ENCODE measurements at places on chromosomes 2 and 18.

DNA sequence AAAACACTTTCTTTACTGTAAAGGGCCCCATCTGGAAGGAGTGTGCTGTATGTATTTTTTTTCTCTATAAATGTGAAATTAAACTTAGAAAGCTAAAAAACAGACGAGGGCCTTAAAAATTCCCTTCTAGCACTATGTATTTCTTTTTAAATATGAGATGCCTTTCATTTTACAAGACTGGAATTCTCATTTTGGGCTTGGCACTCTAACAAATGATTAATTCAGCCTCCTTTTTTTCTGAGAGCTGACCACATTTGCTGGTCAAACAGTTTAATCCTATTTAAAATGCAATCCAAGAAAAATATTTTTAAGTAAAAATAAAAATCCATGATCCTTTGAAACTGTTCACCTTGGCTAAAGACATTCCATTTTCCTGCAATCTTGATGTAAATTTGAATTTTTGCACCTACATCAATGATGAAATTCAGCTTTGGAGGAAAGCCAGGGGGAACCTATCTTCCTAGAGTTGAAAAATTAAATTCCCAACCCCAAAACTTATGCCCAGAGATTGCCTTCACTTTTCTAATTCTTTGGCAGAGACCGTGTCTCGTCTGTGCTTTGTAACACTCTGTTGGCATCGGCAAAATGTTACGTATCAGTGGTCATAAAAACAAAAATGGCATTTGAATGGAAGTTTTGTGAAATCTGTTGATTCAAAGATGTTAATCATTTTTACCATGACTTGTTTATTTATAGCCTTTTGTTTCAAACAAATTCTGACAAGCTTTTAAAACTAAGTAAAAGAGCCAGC, 284.5 kb downstream of the ZNF521 start:
- no peak for DNase-seq

DNA sequence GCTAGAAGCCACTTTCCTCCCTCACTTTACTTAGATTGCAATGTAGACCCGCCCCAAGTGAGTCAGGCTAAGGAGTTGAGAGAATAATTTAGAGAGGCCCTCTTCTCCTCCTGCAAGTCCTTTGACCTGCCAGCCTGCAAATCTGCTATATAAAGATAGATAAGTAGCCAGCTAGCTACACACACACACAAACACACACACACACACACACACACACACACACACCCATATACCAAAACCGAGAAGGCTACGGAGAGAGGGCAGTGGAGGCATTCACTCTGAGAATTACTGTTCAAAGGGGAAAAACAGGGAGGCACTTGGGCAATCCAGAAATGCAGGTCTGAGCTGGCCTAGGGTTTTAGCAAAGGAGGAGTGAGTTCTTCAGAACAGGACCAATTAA, 23.0 kb upstream of the SMAD7 start:
- no peak for DNase-seq

- DNase-seq: no peak
Observed at GRCh38 chr2:18724371-18725145, 135.2 kb upstream of the NT5C1B start.

GRCh38 chr18:45245091-45245511, 370.2 kb upstream of the SLC14A2 start:
- DNase-seq: no peak

DNA sequence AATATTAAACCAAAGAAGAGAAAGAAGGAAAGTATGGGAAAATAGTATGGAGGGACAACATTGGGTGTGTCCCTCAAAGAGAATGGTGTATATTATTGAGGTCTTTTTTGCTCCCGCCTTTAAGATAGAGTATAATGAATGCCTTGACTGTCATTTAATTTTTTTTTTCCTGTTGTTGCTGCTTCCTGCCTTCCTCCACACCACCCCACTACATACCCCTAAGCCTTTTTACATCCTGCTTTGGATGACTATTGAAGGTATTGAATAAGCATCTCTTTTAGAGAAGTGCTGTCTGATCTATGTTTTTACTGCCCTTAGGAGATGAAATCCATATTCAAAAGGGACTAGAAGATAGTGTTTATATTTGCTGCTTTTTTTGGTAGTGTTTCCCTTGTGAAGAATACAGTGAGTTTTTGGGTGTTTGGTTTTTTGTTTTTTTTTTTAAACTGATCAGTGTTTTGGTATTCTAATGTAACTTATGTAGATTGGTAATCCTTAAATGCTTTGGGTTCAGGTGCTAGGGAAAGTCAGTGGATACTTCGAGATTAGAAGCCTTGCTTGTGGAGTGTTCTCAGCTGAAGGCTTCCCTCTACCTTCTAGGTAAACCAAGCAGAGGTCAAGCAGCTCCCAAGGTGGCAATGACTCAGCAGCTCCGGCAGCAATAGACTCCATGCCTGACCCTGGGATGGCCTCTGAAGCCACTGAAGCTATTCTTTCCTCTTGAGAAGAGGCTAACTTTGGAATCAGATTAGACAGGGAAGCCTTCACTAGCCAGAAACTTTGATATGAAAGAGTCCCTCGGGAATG, 5.0 kb downstream of the FZD7 start:
- no peak for DNase-seq

DNA sequence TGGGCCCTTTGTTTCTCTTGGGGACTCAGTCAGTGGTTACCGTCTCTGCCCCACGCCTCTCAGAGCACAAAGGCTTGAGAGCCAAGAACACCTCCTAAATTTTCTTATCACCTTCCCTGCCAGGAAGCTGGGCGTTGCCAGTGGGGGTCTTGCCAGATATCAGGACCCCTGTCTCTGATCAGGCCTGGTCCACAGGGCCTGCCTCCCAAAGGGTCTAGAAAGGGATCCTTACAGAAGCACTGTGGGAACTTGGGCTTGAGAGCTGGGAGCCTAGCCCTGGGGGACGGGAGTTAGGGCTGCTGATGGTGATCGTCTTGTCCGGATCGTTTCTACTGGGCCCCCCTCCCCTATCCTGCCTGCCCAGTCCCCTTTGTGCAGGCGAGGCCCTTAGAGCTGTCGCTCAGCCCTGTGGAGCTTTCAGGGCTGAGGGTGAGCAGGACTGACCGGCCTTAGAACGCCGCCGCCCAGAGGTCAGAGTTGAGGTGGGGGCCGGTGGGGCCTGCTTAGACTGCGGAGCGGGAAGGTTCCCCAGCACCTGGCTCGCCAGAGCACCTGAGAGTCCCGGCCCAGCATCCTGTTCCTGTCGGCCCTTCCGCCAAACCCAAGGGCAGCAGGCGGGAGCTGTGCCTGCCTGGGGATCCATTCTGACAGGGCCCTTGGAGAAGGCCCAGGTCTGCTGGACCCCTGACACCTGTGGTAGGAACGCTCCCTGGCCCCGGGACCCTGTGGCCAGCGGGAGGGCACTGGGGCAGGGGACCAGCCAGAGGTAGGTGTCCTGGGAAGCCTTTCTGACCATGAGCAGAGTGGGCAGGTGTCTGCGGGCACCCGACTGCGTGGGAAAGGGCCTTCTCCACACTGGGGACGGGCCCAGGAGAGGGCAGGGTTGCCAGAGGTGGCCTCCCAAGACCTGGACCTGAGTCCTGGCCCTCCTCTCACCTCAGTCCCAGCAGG, 956 bp downstream of the ESPNL start:
- no peak for DNase-seq

DNA sequence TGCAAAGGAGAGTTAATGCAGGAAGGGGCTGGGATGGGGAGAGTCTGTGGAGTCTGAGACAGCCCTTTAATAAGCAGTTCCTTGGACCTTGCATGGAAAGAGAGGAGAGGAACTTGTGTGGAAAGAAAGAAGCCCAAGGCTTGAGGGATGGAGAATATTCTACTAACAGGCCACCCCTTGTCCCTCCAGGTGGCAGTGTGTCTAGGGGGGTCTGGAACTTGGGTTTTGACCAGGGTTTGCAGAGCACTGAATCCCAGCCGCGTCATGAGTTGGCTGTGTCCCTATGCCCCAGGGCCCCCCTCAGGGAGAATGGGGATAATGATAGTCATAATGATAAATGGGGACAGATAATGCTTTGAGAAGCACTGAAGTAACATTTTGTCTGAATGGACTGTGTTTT, 15.0 kb downstream of the TCF7L1 start:
- DNase-seq: no peak

DNA sequence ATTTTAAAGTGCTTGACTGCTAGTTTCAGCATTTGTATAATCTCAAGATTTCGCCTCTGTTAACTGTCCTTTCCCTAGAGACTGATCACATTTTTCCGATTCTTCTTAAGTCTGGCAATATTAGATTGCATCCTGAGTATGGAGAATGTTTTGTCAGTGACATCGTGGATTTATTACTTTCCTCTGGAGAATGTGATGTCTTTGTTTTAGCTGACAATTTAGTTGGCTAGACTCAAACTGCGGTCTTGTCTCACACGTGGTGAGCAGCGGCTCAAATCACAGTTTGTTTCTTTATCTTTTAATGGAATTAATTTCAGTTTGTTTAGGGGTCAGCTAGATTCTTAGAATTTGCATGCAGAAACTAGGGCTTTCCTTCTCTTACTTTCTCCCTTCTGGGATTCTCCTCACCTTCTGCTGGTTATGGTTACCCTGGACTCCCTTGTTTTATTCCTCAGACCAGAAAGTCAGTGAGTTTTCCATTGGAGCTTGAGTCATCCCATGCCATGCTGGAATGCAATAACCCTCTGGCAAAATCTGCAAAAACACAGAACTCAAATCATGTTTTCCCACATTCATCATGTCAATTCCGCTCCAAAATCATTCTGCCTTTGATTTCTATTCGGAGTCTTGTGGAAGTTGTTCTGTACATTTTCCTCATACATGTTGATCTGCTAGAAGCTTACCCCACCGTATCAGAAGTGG, 327.2 kb upstream of the TRIB2 start:
- DNase-seq: no peak

GRCh38 chr2:239166201-239166834, 234.5 kb downstream of the HDAC4 start:
- no peak for DNase-seq

- no peak for DNase-seq
Observed at GRCh38 chr18:75429975-75430374, 2.5 kb upstream of the SMIM21 start.

GRCh38 chr2:118845522-118846441, 1.7 kb downstream of the EN1 start:
- DNase-seq: no peak

DNA sequence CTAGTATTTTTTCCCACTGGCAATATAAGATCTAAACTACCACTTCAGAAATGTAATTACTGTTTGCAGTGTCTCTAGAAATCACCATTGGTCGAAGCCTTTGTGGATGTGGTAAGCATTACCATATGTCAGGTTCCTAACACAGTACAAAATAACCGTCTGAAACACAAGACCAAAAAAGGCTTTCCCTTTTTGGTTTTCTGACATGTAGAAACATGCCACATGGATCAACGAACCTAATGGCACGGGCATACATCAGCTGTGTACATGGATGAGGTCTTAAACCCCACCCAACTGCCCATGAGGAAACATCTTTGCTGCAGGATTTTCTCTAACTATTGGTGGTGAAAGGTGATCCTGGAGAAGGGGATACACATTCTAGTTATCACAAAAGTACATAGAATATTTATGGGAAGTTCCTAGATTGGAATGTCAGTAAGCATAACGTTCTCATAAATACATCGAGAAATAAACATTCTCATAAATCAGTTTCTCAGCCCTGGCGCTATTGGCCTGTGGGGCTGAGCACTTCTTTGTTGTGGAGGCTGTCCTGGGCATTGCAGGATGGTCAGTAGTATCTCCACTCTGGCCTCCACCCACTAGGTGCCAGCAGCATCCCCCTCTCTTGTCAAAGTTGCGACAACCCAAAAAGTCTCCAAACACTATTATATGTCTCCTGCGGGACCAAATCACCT, 9.0 kb downstream of the VIT start:
- no peak for DNase-seq

GRCh38 chr2:205156457-205156856, 525.8 kb upstream of the NRP2 start:
- no peak for DNase-seq

- no peak for DNase-seq
Observed at GRCh38 chr18:48595703-48596218, 56.9 kb downstream of the CTIF start.

DNA sequence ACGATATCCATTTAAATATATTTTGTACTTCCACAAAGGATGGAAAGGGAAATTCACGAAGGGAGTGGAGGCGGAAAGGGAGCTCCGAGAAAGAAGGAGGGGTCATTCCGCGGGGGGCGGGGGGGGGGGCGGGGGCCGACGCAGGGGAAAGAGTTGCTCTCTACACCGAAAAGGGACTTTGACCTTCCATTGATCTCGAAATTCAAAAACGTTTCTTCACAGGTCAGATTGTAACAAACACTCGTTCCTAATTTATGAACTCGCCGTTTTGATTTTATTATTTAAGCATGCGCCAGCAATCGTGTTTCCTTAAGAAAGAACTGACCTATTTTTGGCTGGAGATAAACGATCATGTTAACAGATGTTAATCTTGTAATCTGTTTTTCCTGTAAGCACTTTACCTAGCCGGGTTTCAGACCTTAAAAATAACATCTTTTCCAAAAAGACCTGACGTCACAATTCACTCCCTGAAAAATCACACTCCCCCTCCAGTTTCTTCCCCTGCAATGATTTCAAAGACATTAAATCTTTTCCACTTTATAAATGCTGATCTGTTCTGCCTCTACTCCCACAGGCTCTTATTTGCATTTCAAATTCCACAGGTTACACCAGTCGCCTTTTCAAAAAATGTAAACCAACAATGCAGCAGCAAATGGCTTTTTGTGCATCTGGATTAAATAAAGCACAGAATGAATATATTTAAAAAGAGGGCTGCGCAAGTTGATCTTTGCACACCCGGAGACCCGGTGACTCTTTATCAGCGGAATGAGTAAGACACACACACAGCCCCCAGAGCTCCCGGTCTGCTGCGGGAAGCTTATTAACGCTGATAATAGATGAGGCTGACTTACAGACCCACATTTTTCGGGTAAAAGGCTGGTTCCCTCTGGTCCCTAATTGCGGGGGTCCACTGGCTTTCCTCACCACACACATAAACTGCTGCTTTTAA, 1.6 kb downstream of the ZNF516 start:
- DNase-seq: no peak

DNA sequence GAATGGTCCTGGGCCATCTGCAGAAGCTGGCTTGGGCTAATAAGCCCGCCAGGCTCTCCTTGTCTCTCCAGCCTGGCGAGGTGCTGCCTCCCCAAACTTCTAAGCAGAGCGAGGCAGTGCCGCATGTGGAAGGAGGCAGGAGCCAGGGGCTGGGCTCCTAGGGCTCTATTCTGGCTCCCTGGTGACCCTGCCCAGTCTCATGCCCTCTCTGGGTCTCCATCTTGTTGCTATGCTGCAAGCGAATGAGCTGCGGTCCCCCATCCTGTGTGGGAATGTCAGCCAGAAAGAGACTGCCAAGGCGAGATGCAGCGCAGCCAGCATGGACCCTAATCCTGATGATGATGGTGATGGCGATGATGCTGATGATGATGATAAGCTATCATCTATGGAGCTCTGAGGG, 48.7 kb downstream of the TNS1 start:
- DNase-seq: no peak

Data from T-helper 9 cell (primary cell).